Activated CD4-positive, alpha-beta T cell treated with anti-CD3 and anti-CD28 coated beads, Interleukin-2, Interleukin-4, amounts not matched to agents 100 ng/mL and 50 ng/mL, durations not matched to agents 16 hours and 8 hours (primary cell): ENCODE measurements at places on chromosomes 12 and 14.

DNA sequence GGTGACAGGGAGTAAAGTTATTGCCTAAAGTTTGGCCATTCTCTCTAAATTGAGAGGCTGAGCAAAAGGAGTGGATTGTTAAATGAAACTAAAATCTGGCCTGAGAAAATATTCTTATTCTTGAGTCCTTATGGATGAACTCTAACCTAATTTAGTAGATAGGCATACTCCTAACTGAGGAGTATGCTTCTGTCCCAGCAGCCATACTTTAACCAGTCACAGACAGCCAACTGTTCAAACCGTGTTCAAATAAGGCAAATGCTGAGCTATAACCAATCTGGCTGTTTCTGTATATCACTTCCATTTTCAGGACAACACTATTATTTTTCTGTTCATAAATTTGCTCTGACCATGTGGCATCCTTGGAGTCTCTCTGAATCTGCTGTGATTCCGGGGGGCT lies 75.9 kb upstream of the RERGL start:
- DNase-seq = no peak

- no peak for DNase-seq
Observed at GRCh38 chr14:100203962-100204834, 34.7 kb upstream of the YY1 start.

DNA sequence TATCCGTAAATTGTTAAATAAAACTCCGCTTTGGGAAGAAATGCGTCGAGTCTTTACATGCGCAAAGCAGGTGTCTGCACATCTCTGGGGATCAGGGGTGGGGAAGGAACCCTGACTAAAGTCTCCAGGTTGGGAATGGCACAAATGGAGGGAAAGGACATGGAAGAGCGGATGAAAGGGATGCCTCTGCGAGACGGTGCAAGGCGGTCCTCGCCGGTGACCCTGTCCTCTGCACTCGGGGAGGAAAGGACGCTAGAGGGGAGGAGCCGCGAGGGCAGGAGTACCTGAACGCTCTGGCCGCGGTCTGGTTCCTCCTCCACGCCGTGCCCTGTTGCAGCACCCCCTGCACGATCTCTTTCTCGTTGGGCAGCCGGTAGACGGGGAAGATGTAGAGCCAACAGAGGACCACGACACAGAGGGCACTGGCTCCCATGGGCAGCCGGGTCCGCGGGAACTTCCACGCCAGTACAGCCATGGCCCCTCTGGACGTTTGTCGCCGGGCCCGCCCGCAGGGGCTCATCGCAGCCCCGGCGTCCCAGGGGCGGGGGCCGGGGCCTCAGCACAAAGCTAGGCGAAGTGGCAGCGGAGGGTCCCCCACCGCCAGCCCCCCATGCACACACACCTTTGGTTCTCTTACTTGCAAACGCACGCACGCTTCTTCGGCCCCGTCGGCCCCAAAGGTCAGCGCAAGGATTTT lies 646 bp downstream of the ST8SIA1 start:
- no peak for DNase-seq

- DNase-seq = no peak
Observed at GRCh38 chr12:120346681-120347080, 19.1 kb upstream of the PLA2G1B start.

GRCh38 chr12:105316931-105317852 lies 13.3 kb upstream of the C12orf75 start:
- DNase-seq = no peak

DNA sequence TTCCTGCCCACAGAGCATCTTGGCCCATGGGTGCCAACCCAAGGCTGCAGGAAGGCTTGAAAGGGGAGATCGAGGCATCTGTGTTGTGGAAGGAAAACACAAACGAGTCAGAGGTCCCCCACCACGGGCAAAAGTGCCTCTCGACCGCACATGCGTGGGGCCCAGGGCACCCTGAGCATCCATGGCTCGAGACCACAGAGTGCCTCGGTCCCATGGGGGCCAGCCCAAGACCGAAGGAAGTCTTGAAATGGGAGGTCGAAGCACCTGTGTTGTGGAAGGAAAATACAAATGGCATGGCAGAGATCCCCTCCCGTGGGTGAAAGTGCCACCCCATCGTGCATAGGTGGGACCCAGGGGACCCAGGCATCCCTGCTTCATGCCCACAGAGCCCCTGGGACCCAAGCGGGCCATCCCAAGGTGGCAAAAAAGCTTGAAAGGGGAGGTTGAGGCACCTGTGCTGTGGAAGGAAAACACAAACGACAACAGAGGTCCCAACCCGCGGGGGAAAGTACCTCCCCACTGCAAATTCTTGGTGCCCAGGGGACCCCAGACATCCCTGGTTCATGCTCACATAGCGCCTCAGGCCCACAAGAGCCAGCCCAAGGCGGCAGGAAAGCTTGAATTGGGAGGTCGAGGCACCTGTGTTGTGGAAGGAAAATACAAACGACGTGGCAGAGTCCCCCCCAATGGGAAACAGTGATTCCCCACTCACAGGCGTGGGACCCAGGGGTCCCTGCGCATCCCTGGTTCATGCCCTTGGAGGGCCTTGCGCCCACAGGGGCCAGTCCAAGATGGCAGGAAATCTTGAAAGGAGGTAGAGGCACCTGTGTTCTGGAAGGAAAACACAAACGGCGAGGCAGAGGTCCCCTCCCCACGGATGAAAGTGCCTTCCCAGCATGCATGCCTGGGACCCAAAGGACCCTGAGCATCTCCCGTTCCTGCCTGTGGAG lies 373.0 kb downstream of the ALG10 start:
- DNase-seq = no peak

DNA sequence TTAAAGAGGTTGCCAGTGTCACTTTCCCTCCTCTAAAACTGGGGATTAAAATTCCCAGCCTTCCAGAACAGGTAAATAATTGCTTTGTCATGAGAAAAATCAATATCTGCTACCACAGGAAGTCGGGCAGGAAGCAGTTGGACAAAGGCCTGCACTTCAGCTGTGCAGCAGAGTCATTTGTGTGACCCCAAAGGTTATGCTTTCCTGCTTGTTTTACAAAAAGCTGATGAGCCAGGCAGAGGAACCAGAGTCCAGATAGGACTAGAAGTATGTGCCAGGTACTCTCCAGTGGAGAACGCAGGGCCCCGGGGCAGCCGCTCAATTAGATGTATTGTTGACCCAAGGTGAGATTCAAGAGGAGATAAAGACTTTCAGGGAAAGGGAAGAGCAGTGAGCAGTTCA lies 117.1 kb upstream of the FRMD6 start:
- DNase-seq = no peak

- peak; percentile 41 for DNase-seq
Observed at GRCh38 chr12:22828066-22828465, 203.1 kb downstream of the ETNK1 start.

DNA sequence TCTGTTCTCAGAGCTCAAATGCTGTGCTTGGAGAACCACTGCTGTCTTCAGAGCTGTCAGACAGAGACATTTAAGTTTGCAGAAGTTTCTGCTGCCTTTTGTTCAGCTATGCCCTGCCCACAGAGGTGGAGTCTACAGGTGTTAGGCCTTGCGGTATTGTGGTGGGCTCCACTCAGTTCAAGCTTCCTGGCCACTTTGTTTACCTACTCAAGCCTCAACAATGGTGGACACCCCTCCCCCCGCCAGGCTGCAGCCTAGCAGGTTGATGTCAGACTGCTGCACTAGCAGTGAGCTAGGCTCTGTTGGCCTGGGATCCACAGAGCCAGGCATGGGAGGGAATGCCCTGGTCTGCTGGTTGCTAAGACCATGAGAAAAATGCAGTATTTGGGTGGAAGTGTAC lies 323.8 kb downstream of the BCAT1 start:
- DNase-seq = no peak

DNA sequence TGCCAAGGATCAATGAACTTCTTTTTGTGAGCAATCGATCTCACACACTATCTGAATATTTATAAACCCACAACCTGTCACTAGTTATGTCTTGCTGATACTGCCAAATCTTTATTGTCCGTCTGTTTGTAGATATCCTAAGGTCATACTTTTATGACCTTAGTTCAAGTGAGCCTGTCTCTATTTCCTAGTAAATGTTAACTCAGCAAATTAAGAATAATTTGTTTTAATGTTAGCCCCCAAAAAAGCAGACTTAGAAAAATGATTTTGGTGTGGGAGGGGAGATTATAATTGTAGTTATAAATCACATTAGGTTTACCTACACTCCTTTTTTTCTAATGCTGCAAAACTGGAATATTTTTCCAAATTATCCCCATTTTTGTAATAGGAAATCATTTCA lies 9.4 kb downstream of the STYK1 start:
- no peak for DNase-seq
